Right kidney (tissue), 9 donors: ENCODE measurements at places on chromosomes 4 and X.

GRCh38 chrX:46912603-46913491, 626 bp downstream of the JADE3 start:
- DNase-seq, result peak; percentile 75

DNA sequence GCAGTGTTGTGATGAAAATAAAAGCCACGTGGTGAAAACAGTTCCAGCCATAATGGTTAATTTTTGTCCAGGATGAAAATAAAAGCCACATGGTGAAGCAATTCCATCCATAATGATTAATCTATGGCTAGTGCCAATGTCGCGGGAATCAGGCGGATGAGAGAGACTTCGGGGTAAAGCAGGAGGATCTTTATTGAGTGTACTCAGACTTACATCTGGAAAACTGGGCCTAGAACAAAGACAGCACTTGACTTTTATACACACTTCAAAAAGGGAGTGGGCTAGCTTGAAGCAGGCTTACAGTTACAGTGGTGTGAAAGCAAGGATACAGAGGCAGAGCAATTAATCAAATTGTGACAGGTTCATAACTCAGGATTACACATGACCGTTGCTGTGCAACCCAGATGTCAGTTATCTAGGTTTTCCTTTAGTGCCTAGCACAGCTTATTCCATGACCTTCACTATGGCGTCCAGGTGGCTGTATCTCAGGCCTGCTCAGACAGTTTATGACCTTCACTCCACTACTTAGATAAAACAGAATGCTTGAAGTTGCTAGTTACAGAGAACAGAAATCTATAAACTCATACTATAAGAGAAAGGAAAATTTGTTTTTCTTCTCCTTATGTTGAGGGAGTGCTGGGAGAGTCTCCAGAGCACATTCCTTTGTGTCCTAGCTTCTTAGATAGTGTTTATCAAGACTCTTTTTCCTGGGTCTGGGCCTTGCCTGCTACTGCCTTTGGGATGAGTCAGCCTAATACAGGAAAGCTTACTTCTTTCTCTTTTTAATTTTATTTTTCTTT, 5.9 kb upstream of the PLA2G12A start:
- DNase-seq, result no peak

DNA sequence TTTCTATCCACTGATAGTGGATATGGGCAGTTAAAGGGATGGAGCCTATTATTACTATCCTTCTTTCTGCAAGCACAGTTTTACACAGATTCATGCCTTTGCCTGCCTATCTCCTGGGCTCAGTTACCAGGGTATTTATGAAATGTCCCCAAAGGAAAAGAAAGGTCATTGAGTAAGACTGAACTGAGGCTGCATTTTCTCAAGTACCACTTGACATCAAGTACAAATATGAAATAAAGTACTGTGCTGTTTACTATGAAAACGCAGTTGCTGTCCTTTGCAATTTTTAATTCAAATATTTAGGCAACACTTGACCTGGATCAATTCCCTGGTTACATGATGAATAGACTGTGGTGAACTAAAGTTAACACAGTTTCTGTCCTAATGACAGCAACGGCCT, 23.5 kb upstream of the SPANXN4 start:
- DNase-seq, result no peak

DNA sequence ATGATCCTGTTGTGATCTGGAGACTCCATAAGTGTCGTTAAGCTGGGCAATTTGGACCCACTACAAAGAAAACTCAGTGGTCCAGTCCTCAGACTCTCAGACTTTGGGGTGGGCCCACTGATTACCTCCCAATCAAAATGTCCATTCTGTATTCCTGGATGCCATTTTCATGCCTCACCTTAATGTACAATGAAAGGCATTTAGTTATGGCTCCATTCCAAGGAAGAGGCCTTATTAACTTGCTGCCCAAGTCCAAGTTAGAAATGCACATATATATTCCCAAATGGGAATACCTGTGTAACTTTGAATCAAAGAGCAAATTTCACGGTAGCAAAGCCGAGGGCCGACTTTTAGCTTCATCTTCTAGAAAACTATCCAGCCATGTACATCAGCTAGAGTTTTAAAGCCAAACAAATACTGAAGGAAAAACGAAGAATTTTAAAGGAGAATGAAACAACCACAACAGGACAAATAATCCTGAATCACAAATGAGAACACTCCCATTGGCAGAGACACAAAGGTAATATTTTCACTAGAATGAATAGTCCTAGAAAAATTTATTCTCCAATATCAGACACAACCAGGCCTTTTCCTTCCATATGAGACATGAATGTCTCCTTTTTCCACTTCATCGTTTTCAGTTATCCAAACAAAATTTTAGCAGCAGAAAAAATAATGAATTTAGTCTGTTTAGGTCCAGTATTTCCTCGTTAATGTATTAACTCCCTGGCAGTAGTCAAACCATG, 63.7 kb upstream of the HHIP start:
- DNase-seq, result no peak

GRCh38 chr4:101027721-101028120, 319.6 kb downstream of the PPP3CA start:
- DNase-seq, result no peak

DNA sequence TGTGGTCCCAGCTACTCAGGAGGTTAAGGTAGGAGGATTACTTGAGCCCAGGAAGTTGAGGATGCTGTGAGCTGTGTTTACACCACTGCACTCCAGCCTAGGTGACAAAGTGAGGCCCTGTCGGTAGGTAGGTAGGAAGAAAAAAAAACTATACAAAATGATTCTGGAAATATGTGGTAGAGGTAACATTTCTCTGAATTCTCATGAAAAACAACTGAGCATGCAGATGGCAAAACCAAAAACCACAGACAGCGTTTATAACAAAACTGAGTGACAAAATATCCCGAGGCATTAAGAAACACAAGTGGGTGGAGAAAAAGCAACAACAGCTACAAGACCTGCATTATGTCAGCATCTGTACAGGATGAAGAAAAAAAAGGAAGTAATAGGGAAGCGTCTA, 211.7 kb downstream of the DLG3 start:
- no peak for DNase-seq

GRCh38 chr4:17060230-17060629, 161.8 kb upstream of the LDB2 start:
- no peak for DNase-seq

GRCh38 chr4:7422898-7423180, 11.9 kb downstream of the PSAPL1 start:
- DNase-seq, result no peak

DNA sequence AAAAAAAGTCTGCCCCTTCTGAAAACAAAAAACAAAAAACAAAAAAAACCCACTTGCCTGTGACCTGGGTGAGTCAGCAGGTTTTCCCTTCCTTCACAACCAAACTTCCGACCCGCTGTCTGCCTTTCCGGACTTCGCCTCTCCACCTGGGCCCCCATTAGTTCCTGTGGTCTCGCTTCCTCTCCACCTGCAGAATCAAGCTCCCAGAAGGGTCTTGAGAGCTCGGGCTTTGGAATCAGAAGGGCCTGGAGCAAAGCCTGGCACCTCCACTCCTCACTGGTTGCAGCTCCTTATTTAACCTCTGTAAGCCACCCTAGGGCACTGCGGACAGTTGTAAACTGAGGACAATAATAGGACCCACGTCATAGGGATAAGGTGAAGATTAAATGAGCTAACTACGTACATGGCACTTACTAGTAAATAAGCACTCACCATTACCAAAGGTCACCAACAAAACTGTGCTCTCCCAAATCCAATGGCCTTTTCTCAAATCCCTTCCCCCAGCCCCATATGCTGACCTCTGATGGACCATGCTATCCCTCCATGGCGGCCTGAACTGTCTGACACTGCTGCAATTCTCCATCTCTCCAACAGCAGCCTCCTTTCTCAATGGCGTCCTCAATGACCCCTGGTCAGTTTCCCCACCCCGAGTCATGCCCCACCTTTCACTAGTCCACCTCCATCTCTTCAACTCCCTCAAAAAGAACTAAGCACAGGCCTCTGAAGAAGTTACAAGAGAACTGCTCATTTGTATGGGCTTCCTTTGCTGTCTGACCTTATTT, 64.2 kb downstream of the IRF2 start:
- DNase-seq, result no peak

DNA sequence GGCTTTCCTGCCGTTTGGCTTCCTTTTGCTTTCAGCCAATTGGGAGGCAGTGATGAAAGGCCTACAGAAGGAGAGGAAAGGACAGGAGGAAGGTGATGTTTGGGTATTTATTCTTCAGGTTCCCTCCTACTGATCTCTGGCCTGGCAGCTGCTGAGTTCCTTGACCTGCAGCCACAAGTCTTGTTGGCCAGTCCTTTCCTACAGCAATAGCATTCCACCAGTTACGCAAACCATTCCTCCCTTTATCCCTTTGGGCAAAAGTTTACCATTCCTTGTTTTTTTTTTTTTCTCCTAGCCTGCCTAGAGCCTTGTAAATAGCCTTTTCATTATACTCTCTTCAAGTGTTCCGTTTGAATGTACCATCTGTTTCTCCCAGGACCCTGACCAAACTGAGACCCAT, 198.1 kb upstream of the FTHL17 start:
- no peak for DNase-seq

DNA sequence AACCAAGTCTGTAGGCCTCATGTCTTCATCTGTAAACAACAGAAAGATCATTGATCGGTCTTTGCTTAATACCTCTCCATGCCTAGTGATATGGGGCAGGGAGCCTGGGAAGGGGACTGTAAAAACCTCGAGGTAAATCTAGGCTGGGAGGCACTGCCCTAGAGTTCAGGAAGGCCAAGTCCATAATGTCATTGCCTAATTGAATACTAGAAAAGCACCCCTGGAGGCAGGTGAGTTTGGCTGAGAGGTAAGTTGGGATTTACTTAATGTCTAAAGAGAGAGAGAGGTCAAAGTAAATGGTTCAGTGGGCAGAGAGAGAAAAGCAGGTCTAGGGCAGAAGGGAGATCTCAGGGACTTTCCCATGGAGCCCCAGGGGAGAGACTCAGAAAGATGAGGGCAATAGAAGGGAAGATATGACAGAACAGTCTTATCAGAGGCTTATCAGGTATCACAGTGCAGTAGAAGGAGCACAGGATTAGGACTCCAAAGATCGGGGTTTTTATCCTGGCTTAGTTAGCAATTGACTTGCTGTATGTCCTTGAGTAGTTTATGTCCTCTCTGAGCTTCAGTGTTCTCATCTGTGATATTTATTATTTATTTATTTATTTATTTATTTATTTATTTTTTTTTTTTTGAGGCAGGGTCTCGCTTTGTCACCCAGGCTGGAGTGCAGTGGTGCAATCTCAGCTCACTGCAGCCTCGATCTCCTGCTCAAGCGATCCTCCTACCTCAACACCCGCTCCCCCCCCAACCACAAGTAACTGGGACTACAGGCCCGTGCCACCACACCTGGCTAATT, 85.2 kb downstream of the SLC16A2 start:
- no peak for DNase-seq

GRCh38 chrX:109155161-109155560, 326.7 kb downstream of the GUCY2F start:
- DNase-seq, result no peak

DNA sequence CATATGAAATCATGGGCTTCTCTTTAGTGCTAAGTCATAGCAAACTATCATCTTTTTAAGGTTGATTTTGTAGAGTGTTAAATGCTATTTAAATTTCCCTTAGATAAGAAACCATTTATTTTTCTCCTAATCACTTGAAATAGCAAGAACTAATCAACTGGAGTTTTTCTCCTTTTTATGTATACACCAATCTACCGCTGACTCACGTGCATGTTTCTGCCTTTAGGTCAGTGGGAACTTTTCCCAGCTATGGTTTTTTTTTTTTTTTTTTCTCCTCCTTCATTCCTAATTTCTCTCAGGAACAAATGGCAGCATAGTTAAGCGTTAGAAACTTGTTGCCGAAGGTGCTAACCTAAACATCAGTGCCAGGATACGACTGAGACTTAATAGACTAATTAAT, 176.4 kb downstream of the BMPR1B start:
- DNase-seq, result no peak

- DNase-seq, result no peak
Observed at GRCh38 chrX:118353081-118353850, 7.4 kb downstream of the WDR44 start.

GRCh38 chr4:152696764-152697261, 17.0 kb upstream of the TMEM154 start:
- no peak for DNase-seq

DNA sequence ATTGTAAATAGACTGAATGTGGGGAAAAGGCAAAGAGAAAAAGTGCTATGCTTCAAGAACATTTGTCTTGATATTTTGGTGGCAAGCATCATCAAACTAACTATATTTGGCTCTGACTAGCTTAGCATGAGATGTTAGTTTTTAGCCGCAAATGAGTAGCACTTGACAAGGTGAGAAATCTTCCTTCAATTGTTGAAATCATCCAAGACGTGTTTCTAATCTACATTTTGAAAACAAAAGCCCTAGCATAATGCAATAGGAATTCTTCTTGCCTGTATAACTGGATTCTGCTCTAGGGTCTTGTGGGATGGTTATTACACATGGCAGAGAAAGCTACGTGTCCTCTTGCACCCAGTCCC, 92.5 kb downstream of the SORBS2 start:
- no peak for DNase-seq

GRCh38 chr4:112552668-112553067, 36.7 kb upstream of the NEUROG2 start:
- no peak for DNase-seq

GRCh38 chr4:140049849-140050637, 103.9 kb downstream of the MAML3 start:
- no peak for DNase-seq

GRCh38 chr4:13378973-13379759, 105.0 kb downstream of the RAB28 start:
- DNase-seq, result no peak

DNA sequence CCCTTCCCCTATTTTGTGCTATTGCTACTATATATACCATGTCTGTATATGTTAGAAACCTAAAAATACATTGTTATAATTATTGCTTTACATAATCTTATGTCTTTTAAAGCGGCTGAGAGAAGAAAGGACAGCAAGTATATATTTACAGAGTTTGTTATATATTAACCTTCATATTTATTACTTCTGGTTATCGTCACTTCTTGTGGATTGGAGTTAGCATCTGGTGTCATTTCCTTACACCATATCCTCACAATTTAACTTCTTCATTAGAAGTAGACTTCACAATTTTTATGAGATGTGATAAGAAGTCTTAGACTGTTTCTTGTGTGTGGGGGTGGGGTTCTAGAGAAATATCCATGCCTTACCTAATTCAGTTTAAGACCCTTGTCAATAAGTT, 123.1 kb downstream of the ATXN3L start:
- no peak for DNase-seq

GRCh38 chrX:48823053-48823452, 3.3 kb upstream of the ERAS start:
- DNase-seq, result no peak

DNA sequence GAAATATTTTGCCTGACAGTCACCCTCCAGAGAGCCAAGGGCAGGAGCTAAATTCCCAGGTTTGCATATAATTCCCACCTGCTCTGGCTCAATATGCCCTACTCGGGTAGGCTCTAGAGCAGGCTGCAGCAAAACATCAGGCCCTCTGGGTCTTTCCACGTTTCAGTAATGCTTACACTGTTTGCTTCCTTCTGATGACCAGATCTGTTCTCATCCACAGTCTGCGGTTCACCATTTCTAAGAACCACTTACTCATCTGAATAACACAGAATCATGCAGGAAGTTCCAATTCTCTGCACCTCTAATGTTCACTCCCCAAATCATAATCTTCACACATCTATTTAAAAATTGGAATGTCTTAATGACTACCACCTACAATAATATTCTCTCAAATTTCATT, 141.4 kb downstream of the PPP3CA start:
- no peak for DNase-seq

GRCh38 chr4:158371158-158371557, 150.5 kb upstream of the RXFP1 start:
- DNase-seq, result no peak

GRCh38 chrX:149939655-149939904, 1.3 kb upstream of the EOLA2 start:
- peak; percentile 77 for DNase-seq
